ENCODE measurements at places on chromosomes 1 and 21.

GRCh38 chr21:41610042-41610839, 102.3 kb upstream of the TMPRSS2 start:
- DNase-seq, result peak; percentile 81

DNA sequence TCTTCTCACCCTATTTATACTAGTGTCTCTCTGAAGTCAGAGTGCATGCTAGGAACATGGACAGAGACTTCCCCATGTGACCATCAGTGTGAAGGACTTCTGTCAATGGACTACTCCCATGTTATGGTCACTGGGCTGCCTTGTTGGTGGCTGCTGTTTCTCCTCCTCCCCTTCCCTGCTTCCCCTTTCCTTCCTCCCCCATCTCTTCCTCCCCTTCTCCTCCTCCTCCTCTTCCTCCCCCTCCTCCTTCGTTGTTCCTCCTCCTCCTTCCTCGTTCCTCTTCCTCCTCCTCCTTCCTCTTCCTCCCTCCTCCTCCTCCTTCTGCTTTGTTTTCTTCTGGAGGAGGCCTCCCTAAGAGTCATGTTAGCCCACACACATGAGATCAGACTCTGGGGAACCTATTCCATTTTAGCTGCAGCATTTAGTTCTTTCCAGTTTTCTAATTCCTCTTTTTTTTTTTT, 35.8 kb downstream of the IER5 start:
- DNase-seq, result peak; percentile 74

DNA sequence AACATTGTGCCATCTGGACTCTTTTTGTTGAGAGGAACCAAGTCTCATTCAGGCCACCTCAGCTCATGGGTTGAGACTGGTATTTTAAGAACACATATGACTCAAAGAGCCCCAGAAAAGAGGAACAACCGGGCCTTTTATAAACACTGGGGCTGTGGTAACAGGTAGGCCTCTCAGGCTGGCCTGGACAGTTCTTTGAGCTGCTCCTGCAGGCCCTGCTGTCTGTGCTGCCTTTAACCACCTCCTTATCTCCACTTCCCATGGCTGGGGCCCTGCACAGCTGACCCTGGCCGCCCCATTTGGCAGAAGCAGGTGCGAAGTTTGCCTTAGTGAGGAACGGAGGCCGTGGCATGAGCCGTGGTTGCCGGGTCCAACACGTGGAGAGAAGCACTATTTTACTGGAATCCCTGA, 163.3 kb downstream of the RHOU start:
- DNase-seq, result peak; percentile 75

- no peak for DNase-seq
Observed at GRCh38 chr1:168497376-168497950, 46.3 kb downstream of the XCL2 start.

DNA sequence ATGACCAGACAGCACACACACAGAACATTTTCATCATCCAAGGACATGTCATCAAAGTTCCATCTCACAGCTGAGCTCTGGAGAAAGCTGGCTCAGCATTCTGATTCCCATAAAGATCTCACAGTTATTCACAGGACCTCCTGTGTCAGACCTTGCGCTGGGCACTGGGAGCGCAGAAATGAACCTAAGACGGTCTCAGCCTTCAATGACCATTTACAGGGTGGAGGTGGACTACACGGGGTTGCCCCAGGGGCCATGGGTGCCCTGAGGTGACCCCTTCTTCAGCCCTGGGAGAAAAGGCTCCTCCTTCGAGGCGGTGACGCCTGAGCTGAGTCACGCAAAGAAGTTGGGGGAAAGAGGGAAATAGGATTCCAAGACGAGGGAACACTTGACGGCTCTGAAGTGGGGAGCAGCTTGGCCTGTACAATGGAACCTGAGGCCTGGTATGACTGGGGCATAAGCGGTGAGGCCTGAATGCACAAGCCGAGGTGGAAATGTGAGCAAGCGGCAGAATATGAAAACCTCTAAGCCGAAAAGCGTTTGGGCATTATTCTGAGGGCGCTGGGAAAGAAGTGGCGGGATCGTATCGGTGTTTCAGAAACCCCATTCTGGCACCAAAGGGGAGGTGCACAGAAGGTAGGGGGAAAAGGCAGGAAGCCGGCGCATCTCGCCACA, 797 bp downstream of the CC2D1B start:
- DNase-seq, result peak; percentile 88

- DNase-seq, result peak; percentile 4
Observed at GRCh38 chr1:88873737-88874349, 17.5 kb downstream of the GTF2B start.

- peak; percentile 56 for DNase-seq
Observed at GRCh38 chr1:87218618-87219017, 110.1 kb upstream of the LMO4 start.

- peak; percentile 51 for DNase-seq
Observed at GRCh38 chr1:199399996-199400724, 627.4 kb upstream of the NR5A2 start.
